Pulmonary artery endothelial cell (primary cell): ENCODE measurements at places on chromosomes 13 and 19. TPM values are rescaled to one million over a fixed set of nuclear protein-coding genes. Genes with fewer than 3 reads are reported as not detected.

DNA sequence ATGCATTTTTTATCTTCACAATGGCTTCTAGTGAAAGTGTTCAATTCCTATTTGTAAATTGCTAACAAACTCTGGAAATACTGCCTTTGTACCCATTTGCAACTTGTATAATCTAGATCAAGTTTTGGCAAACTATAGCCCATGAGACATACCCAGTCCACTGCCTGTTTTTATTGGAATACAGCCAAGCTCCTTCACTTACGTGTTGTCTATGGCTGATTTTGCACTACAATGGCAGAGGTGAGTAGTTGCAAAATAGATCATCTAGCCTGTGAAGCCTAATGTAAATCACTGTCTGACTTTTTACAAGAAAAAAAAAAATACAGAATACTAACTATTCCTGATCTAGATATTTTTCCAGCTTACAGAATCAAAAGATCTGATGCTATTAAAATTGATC lies 37.1 kb downstream of the DZIP1 start:
- DNase-seq, result peak; percentile 46

DNA sequence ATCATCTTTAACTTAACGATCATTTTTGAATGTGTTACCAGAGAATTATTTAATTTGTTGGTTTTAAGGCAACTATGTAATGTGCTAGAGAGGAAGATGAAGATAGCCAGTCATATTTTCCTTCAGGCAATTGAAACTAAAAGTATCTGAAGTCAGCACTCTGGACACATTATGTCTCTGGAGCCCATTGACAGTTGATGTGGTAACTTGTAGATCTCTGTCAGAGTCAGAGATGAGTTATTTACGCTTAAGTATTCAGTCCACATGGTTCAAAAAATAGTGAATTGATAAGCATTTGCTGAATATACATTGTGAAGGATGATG lies 2.1 kb downstream of the ZMYM2 start:
- no peak for DNase-seq

DNA sequence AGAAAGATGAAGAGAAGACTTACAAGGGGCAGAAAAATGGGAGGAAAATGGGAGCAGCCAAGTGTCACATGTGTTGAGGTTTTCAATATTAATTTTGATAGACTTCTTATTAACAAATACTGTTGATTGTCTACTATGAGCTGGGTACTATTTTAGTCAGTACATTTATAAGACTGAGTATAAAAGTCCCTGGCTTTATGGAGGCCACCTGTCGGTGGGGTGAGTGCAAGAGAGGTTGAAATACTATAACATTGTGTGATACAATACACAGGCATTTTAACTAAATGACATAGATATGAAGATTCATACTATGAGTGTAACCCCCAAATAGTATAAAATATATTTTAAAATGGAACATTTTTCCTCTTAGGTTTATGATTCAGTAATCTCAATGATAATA lies 29.9 kb downstream of the SLC10A2 start:
- DNase-seq, result no peak

GRCh38 chr19:29211562-29212355 lies 1.2 kb downstream of the UQCRFS1 start:
- DNase-seq, result no peak

GRCh38 chr19:55809381-55810058 lies 22.3 kb downstream of the NLRP11 start:
- peak; percentile 29 for DNase-seq

DNA sequence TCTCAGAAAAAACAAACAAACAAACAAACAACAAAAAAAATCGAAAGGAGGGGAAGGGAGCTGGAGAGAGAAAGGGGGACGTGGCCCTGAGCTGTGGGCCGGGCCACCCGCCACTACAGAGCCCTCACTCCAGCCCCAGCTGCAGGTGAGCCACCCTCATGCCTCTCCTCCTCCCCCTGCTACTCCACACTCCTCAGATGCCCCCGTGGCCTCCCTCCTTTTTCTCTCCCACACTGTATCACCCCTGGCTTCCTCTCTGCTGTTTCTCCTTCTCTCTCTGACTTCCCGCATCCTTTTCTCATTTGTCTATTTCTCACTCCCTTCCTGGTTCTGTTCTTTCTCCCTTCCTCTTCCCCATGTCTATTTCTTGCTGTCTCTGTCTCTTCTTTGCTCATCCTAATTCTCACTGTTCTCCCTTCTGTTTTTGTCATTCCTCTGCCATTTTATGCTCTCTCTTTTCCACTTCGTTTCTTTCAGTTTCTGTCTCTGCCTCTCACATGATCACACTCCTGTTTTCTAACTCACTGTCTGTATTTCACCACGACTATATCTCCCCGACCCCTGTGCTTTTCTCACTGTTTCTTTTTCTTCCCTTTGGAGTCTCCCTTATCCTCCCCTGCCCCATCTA lies 2.7 kb downstream of the KLK2 start:
- no peak for DNase-seq

- no peak for DNase-seq
These were observed 1216.0 kb downstream of the SLITRK5 start for GRCh38 chr13:88887045-88887662.

GRCh38 chr13:42769650-42770049 lies 11.7 kb upstream of the FAM216B start:
- no peak for DNase-seq

DNA sequence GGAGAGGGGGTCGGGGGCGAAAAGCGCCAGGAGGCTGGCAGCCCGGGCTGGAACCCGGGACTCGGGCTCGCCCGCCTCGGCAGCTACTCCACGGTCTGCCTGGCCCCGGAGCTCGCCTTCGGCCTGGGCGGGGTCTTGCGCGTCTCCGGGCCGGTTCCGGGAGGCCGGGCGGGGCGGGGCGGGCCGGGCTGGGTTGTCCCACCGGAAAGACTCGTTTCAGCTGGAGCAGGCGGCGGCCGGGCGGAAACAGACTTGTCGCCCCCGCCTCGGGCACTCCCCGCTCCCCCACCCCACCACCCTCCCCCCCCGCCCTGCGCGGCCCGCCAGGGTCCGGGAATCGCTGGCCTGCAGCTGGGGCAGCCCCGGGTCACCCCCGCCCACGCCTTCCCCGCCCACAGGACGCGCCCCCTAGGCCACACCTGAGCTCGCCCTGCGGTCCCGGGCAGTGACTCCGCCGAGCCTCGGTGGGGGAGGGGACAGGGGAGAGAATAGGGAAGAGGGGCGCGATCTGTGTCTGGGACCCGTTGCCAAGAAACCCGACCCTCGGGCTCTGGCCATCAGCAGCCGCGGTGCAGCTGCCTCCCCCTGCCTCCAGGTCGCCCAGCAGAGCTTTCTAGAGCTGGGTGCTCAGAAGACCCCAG lies 109.4 kb downstream of the KCTD15 start:
- DNase-seq, result no peak

- DNase-seq, result no peak
These were observed at the start of gene URAD for GRCh38 chr13:27988520-27988919. URAD (minus strand) TSS chr13:27988693; CDS start chr13:27988637, 56 bp downstream.

GRCh38 chr13:65966991-65967451 lies 1263.1 kb downstream of the PCDH9 start:
- DNase-seq, result no peak

- no peak for DNase-seq
These were observed 3.0 kb upstream of the GRAMD1A start for GRCh38 chr19:34997071-34997617.

RAX2 gene
- total RNA-seq, result not detected in 2 replicates

GRCh38 chr13:74154981-74155380 lies 20.8 kb upstream of the KLF12 start:
- DNase-seq, result no peak

DNA sequence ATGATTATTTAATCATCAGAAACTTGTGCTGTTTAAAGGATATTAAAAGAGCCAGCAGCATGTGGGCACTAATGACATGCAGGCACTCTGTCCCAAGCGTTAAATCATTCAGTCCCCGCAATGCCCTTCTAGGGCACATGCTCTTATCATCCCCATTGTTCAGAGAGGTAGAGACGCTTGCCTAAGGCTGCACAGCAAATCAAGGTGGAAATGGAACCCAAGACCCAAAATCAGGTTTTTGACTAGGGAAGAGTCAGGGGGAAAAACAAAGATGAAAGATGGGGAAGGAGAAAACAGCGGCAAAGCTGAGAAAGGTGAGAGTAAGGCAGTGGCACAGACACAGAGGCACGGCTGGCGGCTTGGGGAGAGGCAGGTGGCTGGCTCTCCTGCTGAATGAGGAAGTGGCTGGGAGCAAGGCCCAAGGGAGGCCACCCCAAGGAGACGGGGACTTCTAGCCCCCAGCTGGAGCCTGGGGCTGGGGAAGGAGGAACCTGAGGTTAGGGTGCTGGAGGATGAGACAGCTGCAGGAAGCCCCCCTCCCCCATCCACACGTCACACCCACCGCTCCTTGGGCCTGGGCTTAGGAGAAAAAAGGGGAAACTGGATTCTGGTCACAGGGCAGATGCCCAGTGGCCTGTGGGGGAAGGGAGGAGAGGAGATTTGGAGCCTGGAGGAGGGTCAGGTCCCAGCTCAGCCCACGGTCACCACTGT lies 1.0 kb upstream of the TYROBP start:
- no peak for DNase-seq

- no peak for DNase-seq
These were observed 3.6 kb downstream of the PCDH8 start for GRCh38 chr13:52844836-52845235.

GRCh38 chr13:93222976-93223375 lies 3.6 kb upstream of the GPC6 start:
- no peak for DNase-seq

DNA sequence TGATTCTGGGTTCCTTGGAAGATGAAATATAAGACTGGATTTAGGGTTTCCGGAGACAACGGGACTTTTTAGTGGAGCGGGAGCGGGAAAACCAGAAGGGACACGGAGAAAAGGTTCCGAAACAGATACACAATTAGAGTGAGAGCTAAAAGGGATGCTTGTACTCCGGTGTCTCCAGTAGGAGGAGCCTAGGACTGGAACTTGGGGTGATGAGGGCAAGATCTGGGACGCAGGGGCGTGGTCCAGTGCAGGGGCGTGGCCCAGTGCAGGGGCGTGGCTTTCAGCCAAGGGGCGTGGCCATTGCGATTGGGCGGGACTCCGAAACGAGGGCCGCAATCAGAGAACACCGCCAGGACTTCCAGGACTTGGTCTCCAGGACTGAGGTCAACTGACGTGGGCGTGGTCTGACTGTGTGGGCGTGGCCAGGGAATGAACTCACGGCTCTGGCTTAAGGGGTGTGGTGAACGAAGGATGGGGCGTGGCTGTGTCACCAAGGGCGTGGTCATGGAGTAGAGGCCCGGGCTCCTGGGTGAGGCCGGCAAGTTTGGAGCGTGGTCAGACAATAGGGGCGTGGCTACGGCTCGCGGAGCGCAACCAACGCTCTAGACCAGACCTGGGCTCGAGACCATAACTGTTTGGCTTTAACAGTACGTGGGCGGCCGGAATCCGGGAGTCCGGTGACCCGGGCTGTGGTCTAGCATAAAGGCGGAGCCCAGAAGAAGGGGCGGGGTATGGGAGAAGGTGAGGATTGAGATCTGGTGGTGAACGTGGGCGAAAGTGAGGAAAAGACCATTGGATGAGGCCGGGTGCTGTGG lies at the start of gene DKKL1:
DKKL1 (plus strand) TSS at position 610 of the 815 bp plus-strand sequence; CDS start at position 732, 122 bp downstream.
- DNase-seq, result peak; percentile 95

ZNF845 gene
- 7.1 and 13.2 TPM in 2 replicates for total RNA-seq

DNA sequence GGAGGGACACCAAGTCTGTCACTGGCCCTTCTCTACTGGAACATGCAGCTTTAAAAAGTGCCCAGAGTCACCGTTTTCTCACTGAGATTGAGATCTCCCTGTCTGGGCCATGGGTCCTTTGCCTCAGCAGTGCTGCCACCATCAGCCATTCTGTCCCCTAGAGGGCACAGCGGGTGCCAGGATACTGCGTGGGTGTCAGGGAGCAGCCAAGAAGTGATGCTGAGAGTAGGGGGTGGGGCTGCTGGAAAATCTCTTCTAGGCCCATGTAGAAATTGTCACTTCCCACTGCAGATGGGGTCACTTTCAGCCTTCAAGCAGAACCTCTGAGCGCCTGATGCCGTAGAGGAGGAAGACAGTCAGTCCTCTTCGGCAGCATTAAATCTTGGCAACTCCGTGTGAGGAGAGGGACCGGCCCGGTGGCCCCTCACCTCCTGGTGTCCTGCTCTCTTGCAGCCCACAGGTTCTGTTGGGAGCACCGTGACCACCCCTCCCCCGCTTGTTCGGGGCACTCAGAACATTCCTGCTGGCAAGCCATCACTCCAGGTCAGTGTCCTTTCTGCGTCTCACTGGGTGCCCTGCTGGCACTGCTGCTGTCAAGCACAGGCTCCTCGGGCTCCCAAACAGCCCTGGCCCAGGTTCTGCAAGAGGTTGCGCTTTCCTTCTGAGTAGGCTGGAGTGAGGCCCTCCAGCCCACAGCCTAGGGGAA lies 21.4 kb downstream of the TSSK6 start:
- DNase-seq, result no peak
